ENCODE measurements at places on chromosomes 6 and 20.

DNA sequence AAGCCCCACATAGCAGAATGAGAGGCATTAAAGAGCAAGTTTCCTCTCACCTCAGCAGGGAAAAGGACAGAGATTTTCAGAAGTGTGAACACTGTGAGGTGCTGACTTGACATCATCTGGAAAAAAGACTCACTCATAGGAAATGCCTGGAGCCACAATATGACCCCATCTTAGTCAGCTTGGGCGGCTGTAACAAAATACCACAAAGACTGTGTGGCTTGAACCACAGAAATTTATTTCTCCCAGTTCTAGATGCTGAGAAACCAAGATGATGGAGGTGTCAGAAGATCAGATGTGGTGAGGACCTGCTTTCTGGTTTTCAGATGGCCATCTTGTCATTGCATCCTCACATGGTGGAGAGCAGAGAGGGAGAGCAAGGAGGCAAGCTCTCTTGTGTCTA, 253.1 kb downstream of the ADGB start:
- H3K36me3 ChIP-seq = no peaks in the 10 kb centered on the region
- H3K27me3 ChIP-seq = no peaks in the 10 kb centered on the region
- H3K4me1 ChIP-seq = no peaks in the 10 kb centered on the region
- H3K27ac ChIP-seq = no peak overlapping the region
- H3K4me3 ChIP-seq = no peak overlapping the region
- no peak for DNase-seq

GRCh38 chr6:163339466-163339865, 75.1 kb upstream of the QKI start:
- H3K4me1 ChIP-seq = no peaks in the 10 kb centered on the region
- DNase-seq = no peak
- H3K4me3 ChIP-seq = no peak overlapping the region
- no peak overlapping the region for H3K27ac ChIP-seq
- no peaks in the 10 kb centered on the region for H3K27me3 ChIP-seq
- no peaks in the 10 kb centered on the region for H3K36me3 ChIP-seq

- H3K36me3 ChIP-seq = no peaks in the 10 kb centered on the region
- H3K27me3 ChIP-seq = no peaks in the 10 kb centered on the region
- H3K4me1 ChIP-seq = no peaks in the 10 kb centered on the region
- H3K27ac ChIP-seq = no peak overlapping the region
- DNase-seq = no peak
- no peak overlapping the region for H3K4me3 ChIP-seq
Observed at GRCh38 chr20:7226156-7226555, 458.7 kb downstream of the BMP2 start.

- H3K27ac ChIP-seq = no peak overlapping the region
- H3K36me3 ChIP-seq = no peaks in the 10 kb centered on the region
- peak; percentile 4 for DNase-seq
- no peaks in the 10 kb centered on the region for H3K4me1 ChIP-seq
- H3K27me3 ChIP-seq = peaks cover 19% of the 10 kb centered on the region
- no peak overlapping the region for H3K4me3 ChIP-seq
Observed at GRCh38 chr20:58718121-58718563, 25.5 kb downstream of the NPEPL1 start.

- H3K4me3 ChIP-seq = no peak overlapping the region
- no peaks in the 10 kb centered on the region for H3K4me1 ChIP-seq
- no peak for DNase-seq
- no peaks in the 10 kb centered on the region for H3K36me3 ChIP-seq
- peaks cover 71% of the 10 kb centered on the region for H3K27me3 ChIP-seq
- no peak overlapping the region for H3K27ac ChIP-seq
Observed at GRCh38 chr6:39007575-39007974, 41.0 kb upstream of the GLP1R start.

DNA sequence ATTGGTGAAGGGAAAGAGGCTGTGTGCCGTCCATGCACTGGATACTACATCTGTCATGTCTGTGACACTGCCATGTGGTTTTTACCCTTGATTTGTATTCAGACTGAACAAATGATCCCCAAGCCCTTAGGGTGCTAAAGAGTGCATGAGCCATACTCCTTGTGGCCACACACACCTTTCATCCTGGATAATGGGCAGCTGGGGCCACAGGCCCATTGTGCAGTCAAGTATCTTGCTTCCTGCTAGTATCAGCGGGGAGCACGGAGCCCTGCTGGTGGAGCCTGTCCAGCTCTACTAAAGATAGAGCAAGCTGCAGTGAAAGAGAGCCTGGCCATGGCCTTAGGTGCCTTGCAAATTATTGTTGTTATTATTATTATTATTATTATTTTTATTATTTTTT, 75.1 kb downstream of the SLX4IP start:
- no peaks in the 10 kb centered on the region for H3K27me3 ChIP-seq
- peaks cover 43% of the 10 kb centered on the region for H3K4me1 ChIP-seq
- H3K4me3 ChIP-seq = no peak overlapping the region
- peak overlapping the region; percentile 23 for H3K27ac ChIP-seq
- H3K36me3 ChIP-seq = no peaks in the 10 kb centered on the region

- H3K4me1 ChIP-seq = no peaks in the 10 kb centered on the region
- H3K27ac ChIP-seq = no peak overlapping the region
- no peak for DNase-seq
- no peaks in the 10 kb centered on the region for H3K36me3 ChIP-seq
Observed at GRCh38 chr20:56957737-56958553, 308.5 kb downstream of the BMP7 start.

DNA sequence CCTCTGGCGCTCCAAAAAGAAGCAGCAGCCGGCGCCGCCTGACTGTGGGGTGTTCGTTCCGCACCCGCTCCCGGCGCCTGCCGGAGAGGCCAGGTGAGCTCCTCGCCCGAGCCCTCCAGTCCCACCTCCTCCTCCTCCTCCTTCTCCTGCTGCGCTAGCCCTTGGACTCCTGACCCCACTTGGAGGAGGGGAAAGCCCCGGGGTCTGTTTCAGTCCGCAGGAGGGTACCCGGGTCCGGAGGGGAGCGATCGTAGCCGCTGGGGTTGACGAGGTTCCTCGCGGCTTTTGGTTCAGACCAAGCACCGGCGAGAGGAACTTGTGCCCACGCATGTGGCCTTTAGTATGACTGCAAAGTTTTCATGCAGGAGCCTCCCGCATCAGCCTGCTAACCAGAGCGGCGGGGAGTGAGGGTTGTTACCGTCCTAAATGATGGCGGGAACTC, 493 bp downstream of the CRYBG1 start:
- DNase-seq = peak; percentile 37
- peaks cover 39% of the 10 kb centered on the region for H3K27me3 ChIP-seq
- peaks cover 16% of the 10 kb centered on the region for H3K4me1 ChIP-seq
- peak overlapping the region; percentile 62 for H3K4me3 ChIP-seq
- H3K27ac ChIP-seq = peak overlapping the region; percentile 50
- no peaks in the 10 kb centered on the region for H3K36me3 ChIP-seq

DNA sequence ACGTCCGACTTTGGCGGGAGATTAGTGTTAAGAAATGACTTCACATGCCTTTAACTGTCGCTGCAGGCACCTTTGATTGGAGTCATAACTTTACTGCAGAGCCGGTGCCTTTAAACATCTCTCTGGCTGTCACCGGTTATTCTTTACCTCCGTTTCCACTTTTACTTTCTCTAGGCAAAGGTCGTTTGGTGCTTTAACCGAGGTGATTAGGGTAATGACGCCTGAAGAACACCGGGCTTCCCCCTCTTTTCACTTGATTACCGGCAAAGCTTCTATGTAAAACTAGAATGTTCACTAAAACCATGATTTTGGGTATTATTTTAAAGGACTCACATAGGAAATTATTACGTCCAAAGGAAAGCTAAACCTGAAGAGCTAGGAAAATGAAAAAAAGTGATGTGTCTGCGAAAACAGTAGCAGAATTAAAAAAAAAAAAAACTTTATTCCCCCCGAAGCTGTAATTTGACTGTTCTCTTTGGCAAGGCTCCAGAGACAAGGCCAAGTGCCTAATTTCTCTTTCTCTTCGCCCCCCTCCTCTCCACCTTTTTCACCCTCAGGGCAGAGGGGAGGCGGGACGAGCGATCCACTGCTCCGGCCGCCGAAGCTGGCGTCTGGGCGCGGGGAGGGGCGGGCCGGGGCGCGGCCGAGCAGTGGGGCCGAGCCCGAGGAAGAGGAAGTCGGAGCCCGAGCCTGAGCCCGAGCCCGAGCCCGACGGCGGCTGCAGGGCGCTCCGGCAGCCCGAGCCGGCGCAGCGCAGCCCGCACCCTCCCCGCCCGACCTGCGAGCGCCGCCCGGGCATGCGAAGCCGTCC, at the start of gene PLEKHG1:
Gene PLEKHG1, plus strand, starts transcription at position 687 of the 811 bp plus-strand sequence. CDS start 133,797 bp downstream, outside the sequence.
- H3K27ac ChIP-seq = peak within 1 kb of the TSS; percentile 85
- no peaks in the 10 kb centered on the region for H3K4me1 ChIP-seq
- H3K36me3 ChIP-seq = no peaks in the 10 kb centered on the region
- DNase-seq = peak; percentile 89
- peak within 1 kb of the TSS; percentile 69 for H3K4me3 ChIP-seq

- no peak overlapping the region for H3K27ac ChIP-seq
- no peak overlapping the region for H3K4me3 ChIP-seq
- H3K27me3 ChIP-seq = no peaks in the 10 kb centered on the region
- peaks cover 14% of the 10 kb centered on the region for H3K4me1 ChIP-seq
- H3K36me3 ChIP-seq = no peaks in the 10 kb centered on the region
Observed at GRCh38 chr6:140320081-140321080, 945.9 kb upstream of the CITED2 start.

DNA sequence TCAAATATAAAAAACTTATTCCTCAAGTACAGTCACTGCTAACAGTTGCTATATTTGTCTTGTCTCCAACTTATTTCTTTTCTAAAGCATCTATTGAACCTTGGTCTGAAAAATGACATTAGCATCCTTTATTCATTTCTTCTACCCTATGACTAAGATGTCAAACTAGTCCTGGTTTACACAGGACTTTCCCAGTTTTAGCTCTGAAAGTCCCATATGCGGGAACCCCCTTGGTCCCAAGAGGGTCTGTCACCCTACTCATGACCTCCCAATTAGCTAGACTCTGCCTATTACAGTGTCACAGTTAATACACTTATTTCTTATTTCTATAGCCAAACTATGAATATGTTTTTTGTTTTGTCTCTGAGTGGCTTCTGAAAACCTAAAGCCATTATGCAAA, 37.1 kb downstream of the PLEKHG1 start:
- no peaks in the 10 kb centered on the region for H3K27me3 ChIP-seq
- no peak overlapping the region for H3K4me3 ChIP-seq
- no peaks in the 10 kb centered on the region for H3K36me3 ChIP-seq

DNA sequence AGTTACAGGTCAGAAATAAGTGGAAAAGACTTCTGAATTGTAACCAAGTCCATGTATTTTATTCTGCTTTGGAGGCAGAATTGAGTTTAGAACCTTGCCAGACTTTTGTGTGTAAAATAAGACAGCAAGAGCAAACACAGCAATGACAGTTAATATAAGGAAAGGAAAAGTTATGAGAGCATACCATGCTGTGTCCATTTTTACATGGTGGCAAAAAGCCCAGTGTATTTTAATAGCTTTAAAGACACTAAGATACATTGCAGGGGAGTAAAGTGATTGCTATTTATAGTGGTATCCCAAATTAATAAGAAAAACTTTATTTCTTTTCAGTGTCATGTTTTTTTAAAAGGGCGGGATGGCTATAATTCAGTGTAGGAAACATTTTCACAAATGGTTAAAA, 45.2 kb downstream of the CDC5L start:
- no peaks in the 10 kb centered on the region for H3K27me3 ChIP-seq
- no peak overlapping the region for H3K4me3 ChIP-seq
- H3K36me3 ChIP-seq = no peaks in the 10 kb centered on the region
- peaks cover 25% of the 10 kb centered on the region for H3K4me1 ChIP-seq
- H3K27ac ChIP-seq = peak overlapping the region; percentile 5
